ENCODE measurements at places on chromosomes 6 and 20.

- no peak for DNase-seq
These were observed 113.7 kb upstream of the ENPP5 start for GRCh38 chr6:46284475-46284874.

- peak; percentile 33 for DNase-seq
These were observed 164.1 kb upstream of the SALL4 start for GRCh38 chr20:51966296-51966971.

GRCh38 chr6:91560409-91560808, 973.5 kb upstream of the MAP3K7 start:
- DNase-seq, result no peak

- DNase-seq, result no peak
These were observed 123.0 kb downstream of the PLCB1 start for GRCh38 chr20:8254911-8255582.

- DNase-seq, result no peak
These were observed 498.6 kb downstream of the BTBD3 start for GRCh38 chr20:12416281-12416680.

GRCh38 chr6:10412461-10413261, 2.2 kb downstream of the TFAP2A start:
- DNase-seq, result no peak

DNA sequence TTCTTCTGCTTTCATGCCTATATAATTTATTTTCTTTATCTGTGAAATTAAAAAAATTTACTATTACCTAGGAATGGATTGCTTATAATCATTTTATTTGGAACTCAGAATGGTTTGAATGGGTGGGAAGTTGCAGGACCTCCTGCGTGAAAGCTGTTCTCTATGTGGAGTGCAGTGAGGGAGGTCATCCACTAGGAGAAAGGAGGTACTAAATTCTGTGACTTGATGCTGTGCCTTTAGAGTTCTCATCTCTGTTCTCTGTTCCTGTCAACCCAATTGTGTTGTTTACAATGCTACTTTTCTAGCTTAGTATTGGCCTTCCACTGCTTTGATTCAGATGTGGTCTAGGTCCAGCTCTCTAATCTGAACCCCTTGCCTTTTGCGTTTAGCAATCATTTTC, 65.0 kb upstream of the HIVEP1 start:
- no peak for DNase-seq

- no peak for DNase-seq
These were observed 259.1 kb downstream of the LY86 start for GRCh38 chr6:6847591-6847990.

GRCh38 chr6:134148566-134148965, 96.1 kb upstream of the SLC2A12 start:
- DNase-seq, result no peak

GRCh38 chr6:36855750-36856149, 16.5 kb upstream of the CPNE5 start:
- no peak for DNase-seq

DNA sequence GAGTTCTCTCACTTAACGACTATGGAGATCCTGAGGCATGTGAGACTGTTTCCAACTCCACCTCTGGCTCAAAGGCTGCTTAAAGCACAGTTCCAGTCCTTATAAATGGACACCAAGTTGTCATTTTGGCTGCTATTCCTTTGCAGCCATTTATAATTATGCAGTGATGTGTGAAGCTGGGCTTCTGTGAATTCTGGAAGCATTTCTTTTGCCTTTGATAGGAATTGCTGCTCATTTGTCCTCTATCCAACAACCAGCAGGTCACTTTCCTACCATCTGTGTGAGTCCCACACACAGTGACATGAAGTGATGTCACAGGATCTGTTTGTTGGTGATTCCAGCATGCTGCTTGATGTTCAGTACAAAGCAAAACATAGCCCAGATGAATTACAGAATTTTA, 28.5 kb upstream of the EFHC1 start:
- no peak for DNase-seq
